ENCODE measurements at places on chromosomes 1 and 21.
A peak's percentile ranks its signal among the peaks of the same experiment; 100 is the strongest.

DNA sequence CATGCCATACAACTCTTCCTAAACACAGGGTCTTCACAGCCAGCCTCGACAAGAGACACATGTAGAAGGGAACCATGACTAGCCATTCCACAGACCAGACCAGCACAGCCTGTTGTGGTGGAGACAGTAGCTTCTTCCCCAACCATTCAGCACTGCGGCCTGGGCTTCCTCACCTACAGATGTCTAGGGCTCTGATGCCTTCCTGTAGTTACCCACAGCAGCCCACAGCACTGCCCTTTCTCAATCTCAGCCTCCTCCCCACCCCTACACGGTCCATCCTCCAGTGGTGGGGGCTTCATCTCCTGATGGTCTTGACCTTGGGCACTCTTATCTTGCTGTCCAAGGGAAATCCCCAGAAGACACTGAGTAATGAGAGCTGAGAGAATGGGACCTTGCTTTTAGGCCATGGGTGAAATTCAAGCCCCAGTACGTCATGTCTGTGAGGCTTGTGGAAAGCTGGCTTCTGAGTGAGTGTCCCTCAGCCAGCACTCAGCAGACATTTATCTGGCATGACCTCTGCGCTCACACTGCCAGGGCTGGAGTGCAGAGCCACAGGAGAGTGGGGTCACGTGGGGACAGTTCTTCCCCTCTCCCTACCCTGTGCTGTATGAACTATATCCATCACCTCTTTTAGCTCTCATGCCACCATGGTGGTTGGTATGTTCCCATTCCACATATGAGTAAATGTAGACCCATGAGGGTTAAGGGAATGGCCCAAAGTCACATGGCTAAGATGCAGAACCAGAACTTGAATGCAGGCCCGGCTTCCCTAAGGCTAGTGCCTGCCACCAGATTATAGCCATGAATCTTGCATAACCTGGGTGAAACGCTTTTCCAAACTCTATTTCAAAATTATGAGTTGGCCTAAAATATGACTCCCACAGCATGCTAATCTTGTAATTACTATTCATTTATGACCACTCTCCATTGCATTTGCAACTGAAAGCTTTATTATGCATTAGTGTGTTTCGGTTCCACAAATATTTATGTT, 104.7 kb downstream of the HIVEP3 start:
- no peak for DNase-seq

DNA sequence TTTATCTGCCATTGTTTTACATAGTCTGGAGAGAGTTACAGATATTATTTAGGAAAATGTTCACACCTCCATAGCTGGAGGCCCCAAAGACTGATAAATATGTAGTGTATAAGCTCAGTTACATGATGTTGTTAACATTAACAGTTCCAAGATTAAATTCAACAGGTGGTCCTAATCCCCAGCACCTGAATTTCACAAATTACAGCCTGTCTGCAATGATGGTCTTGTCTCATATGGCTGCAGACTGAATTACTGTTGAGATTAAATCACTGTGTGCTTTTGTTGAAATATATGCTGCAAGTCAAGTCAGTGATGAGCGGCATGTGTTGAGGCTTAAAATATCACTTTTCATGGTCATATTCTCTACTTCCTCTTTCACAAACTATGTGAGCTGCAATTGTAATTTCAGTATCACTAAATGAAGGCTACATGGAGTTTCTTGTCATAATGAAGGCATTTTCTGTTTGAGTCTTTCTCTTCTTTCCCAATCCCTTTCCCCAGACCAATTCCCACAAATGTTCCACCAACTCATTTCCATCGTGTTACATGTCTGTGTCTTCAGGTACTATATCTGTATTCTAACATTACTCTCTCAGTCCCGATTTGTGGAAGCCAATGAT, 4.2 kb downstream of the ST6GALNAC5 start:
- no peak for DNase-seq

DNA sequence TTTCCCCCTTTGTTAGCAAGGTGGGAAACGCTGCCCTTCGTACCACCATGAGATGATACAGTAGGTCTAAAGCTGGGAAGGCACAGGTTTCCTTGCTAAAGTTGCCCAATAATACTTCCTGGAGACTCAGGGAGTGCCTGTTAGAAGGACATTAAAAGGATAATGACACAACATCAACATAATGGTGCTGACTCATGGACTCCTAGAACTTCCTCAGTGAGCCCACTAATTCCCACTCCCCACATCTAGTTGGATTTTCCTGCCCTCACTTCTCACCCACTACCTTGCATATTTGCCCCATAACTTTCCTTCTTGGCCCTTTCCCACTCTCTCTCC, 17.5 kb downstream of the CFAP45 start:
- no peak for DNase-seq

DNA sequence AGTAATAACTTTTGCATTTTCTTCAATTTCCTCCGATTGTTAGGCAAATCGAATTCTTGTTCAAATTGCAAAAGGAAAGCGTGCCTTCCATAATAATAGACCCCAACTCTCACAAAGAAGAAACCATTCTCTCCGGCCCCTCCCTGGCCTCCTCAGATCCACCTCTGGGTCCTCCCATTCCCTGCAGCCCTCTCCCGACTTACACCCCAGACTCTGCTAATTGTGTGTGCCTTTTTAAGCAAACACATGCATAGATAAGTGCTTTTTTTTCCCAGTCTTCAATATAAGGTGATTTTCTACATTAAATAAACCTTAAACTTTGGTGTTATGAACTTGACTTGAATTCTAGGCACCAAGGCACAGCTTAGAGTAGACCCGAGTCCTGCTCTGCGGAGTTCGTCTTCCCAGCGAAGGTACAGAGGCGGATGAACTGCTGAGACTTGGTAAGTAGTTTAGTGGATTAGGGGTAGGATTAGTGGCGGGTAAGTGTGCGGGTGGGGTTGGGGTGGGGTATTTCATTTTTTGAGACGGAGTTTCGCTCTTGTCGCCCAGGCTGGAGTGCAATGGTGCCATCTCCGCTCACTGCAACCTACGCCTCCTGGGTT, 1.5 kb downstream of the L1TD1 start:
- DNase-seq, result no peak

- no peak for DNase-seq
These were observed 25.6 kb downstream of the CLIC4 start for GRCh38 chr1:24770881-24771280.

DNA sequence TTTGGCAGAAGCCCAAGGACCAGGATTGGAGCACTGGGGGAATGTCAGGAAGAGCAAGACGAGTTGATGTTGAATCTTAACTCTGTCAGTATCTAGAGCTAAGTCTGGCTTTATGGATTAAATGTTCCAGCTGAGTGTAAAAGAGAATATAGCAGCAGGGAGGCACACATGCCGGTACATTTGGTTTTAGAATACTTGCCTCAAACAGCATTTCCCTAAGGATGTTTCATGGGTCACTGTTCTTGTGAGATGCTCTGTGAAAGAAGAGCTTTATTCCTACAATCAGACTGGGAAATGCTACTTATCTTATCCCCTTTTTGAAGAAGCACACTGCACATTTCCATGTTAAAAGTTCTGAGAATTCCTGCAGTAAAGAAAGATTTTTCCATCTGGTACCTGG, 440.3 kb upstream of the B3GALT2 start:
- DNase-seq, result no peak

DNA sequence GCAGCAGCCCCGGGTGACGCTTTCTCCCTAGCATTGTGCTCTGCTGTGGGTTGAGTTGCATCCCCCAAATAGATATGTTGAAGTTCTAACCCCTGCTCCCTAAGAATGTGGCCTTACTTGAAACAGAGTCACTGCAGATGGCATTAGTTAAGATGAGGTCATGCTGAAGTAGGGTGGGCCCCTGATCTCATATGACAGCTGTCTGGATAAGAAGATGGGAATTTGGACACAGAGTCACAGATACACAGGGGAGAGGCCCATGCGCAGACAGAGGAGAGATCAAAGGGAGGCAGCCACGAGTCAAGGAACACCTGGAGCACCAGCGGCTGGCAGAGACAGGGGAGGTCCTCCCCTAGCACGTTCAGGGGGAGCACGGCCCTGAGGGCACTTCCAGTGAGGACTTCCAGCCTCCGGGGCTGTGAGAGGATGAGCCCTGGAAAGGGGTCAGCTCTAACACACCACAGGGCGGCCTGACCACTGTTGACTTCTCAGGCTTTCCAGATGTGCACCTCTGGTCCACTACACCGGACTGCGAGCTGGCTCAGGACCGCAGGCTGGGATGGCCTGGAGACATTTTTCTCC, 46.4 kb downstream of the ABCG1 start:
- no peak for DNase-seq

DNA sequence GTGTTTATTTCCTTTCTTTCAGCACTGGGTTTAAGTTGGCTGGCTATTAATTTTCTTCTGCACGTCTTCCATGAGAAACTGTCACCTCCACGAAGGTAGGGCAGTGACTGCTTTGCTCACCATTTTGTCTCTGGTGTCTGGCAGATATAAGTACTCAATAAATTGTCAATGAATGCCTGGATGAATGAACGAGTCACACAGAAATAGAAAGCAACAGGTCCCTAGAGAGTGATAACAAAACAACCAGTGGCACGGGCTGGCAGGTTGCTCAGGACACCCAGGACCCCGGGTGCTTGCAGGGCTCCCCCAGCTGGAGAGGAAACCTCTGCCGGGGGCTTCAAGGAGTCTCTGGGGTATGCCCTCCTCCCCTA, 3.2 kb upstream of the MYOC start:
- DNase-seq, result no peak

GRCh38 chr1:8396083-8396785, 78.3 kb downstream of the SLC45A1 start:
- no peak for DNase-seq

GRCh38 chr21:31326522-31327242, 17.4 kb downstream of the TIAM1 start:
- peak; percentile 75 for DNase-seq
